GM13976 (cell line): ENCODE measurements at places on chromosomes 5 and 9.

DNA sequence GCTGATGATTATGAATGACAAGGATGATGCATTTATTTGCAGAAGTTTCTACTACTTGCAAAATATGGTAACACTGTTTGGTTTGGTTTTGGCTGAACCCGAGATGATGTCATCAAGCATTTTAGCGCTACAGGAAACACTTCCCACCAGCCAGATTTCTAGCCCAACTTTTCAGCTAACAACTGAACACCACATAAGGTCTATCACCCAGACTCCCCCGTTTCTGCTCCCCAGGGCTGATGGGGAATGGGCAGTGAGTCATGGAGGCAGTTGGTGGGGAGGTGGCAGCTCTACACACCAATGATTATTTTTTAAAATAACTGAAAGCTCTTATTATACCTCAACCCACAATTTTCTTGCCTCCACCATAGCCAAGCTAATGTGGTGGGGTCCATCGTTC, 302.9 kb downstream of the CEMIP2 start:
- no peak for DNase-seq

GRCh38 chr5:54876-55569, 36.9 kb upstream of the PLEKHG4B start:
- DNase-seq, result no peak

DNA sequence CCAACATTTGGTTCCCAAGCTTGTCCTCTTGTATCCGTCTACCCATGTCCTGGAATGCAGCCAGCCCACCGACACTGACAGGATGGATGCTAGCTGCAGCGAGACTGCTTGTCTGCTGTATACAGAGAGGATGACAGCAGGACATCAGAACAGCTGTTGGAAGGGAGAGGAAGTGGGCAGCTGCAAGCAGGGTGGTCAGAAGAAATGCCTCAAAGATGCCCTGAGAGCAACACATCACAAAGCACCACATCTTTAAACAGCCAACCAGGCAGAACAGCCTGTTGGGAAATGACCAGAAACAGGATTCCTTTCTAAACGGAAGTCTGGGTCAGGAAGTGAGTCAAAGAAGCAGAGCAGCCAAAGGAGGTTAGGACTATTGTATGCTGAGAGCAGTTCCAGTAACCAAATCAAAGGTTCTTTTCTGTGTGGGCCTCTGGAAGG, 219.1 kb downstream of the NDUFS4 start:
- DNase-seq, result no peak

GRCh38 chr5:68277431-68277830, 61.9 kb downstream of the PIK3R1 start:
- DNase-seq, result no peak

DNA sequence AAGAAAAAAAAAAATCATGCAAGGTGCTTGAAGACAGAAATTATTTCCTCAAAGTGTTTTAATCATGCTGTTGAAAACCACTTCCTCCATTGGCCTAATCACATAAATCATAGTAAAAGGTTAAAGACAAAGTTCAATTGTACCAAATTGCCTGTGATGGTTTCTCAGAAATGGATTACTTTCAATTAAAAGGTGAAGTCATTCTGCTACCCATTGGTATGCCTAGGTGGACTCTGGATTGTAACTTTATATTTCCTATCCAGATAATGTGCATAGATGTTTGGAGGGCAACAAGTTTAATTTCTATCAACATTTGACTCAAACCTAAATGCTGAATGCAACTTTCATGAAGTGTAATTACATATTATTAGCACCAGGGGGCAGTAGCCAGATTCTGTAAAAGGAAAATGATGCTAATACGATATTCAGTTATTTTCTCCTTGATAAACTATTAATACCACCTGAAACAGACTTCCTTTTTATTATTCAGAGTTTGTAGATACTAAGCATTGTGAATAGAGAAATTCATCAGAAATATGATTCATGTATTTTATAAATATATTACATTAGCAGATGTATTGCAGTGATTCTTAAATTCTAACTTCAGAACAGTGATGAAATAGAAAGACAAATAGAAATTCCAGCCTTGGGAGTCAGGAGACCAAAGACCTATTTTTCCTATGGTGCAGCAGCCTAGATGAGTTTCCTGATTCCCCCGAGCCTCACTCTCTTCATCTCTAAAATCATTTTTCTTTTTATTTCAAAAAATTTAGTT, 148.2 kb downstream of the CAAP1 start:
- no peak for DNase-seq

- no peak for DNase-seq
These were observed 9.0 kb upstream of the PHF2 start for GRCh38 chr9:93567271-93567959.
